ENCODE measurements at places on chromosomes 3 and 15.

- no peak for DNase-seq
These were observed 53.1 kb upstream of the ARNT2 start for GRCh38 chr15:80350941-80351610.

DNA sequence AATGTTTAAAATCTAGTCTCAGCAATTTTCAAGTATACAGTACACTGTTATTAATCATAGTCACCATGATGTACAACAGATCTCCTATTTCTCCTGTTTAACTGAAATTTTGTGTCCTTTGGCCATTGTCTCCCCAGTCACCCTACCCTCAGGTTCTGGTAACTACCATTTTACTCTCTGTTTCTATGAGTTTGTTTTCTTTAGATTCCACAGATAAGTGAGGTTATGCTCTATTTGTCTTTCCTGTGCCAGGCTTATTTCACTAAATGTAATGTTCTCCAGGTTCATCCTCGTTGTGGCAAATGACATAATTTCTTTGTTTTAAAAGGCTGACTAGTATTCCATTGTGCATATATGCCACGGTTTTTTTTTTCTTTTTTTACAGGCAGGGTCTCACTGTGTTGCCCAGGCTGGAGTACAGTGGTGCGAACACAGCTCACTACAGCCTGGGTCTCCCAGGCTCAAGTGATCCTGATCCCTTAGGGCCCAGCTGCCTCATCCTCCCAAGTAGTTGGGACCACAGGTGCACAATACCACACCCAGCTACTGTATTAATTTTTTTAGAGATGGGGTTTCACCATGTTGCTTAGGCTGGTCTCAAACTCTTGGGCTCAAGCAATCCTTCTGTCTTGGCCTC lies 50.0 kb downstream of the RAB7A start:
- DNase-seq: no peak

DNA sequence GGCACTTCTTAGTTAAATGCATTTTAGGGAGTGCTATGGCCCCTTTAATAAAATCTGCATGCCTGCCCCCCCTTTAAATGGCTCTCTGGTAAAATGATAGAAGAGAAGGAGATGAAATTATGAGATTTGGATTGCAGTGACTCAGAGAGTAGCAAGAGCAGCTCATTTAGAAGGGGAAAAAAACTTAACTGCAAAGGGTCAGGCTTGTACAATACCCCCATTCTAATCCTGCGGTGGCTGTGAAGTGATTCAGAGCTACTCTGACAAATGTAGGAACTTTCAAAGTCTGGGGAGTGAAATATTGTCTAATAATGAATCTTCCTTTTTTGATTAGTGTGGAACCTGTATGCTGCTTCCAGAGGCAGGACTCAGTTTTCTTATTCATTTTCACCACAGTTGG lies 44.1 kb upstream of the TBC1D23 start:
- no peak for DNase-seq

DNA sequence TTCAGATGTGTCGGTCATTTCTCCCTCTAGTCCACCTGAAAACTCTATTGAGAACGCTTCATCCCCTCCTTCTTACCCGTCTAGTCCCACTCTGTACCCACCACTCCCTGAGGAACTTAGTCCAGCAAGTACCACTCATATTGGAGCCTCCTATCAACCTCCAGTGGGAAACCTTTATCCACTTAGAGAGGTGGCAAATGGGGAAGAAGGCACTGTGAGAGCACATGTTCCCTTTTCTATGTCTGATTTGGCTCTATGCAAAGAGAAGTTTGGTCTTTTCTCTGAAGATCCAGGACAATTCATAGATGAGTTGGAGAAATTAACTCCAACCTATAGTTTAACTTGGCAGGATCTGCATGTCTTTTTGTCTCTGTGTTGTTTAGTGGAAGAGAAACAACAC lies 17.0 kb upstream of the RPN1 start:
- DNase-seq: no peak

DNA sequence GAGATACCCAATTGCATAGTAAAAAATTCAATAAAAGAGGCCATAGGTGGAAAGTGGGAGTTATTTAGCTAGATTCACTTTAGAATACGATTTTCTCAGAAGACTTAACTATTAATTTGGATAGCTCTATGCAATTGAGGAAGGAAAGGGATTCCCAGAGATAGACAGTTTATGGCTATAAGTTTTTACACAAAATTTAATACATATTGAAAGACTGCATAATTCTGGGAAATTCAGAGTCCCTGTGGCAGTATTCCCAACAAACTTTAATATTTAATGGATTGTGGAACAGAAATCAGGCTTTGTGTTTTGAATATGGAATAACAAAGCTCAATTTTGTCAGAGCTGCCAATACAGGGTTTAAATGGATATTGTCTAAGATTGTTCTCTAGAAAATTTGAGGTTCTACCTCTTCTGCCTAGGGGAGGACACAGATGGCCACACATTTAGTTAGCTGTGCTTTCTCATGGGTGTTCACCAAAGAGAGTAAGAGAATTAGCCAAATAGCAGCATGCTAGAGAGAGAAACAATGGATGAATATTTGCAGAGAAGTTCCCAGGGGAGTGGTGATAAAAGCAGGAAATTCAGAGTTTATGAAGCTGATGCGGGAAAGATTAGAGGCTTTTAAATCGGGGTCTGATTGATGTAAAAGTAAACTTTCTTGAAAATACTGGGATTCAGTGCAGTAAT lies 8.5 kb downstream of the ISL2 start:
- no peak for DNase-seq

GRCh38 chr3:173893066-173893465 lies 495.5 kb downstream of the NLGN1 start:
- peak; percentile 8 for DNase-seq

DNA sequence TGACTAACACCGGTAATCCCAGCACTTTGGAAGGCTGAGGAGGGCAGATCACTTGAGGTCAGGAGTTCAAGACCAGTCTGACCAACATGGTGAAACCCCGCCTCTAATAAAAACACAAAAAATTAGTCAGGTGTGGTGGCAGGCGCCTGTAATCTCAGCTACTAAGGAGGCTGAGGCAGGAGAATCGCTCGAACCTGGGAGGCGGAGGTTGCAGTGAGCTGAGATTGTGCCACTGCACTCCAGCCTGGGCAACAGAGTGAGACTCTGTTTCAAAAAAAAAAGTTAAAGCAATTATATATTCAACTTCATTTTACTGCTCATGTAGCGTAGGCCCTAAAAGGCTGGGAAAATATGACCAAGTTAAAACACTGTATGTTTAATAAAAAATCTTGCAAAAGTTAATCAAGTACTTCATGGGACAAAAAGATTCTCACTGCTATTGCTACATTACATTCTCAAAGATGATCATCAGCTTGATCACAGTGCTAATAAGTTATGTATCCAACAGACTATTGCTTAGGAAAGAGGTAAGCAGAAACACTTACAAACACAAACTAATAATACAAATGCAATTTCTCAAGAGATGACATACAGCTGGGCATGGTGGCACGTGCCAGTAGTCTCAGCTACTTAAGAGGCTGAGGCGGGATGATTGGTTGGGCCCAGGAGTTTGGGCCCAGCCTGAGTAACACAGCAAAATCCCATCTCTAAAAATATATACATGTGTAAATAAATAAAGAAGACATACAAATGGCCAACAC lies 2.7 kb downstream of the COPS2 start:
- no peak for DNase-seq

GRCh38 chr15:78662028-78662427 lies 21.0 kb upstream of the CHRNB4 start:
- DNase-seq: no peak

GRCh38 chr15:48796930-48797329 lies 13.9 kb downstream of the CEP152 start:
- no peak for DNase-seq

DNA sequence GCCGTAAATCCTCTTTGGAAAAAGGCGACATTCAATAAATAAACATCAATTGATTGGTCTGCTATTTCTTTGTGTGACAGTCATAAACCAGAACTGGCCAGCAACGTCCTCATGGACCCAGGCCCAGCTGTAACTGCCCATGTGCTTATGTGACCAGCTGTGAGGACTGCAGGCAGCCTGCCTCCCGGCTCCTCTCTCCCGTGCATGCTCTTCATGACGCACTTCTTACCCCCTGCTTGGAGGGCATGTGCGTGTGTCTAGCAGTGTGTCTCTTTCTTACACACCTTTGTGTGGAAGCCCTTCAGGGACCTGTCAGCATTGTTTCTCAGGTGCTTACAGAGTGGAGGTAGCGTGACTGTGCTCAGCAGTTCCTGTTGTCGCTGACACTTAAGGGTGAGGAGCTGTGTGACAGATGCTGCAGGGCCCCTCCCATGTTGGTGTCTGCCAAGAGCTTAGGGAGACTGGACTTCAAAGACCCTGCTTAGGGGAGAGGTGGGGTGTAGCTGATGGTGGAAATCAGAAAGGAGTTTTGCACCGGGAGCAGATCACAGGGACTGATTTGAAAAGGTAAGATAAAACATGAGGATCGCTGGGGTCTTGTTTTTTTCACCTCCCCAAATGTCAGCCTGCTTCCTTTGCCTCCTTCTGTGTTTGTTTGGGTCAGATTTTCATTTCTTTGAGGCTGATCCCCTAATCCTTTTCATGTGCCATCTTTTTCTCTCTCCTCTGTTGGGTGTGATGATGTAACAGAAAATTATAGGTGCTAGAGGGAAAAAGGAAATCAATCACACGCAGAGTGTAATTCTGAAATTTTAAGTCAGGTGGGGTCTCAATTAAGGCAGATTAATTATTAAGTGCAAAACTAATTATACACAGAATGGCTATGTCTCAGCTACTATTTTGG lies 2.1 kb downstream of the PODXL2 start:
- no peak for DNase-seq

- no peak for DNase-seq
These were observed 54.2 kb upstream of the SPATA12 start for GRCh38 chr3:57006179-57006657.

- no peak for DNase-seq
These were observed 84.6 kb upstream of the MYZAP start for GRCh38 chr15:57507111-57507510.

- no peak for DNase-seq
These were observed 227.5 kb upstream of the IGF1R start for GRCh38 chr15:98420837-98421236.

- no peak for DNase-seq
These were observed 4.3 kb upstream of the SUCNR1 start for GRCh38 chr3:151869181-151869580.

- DNase-seq: no peak
These were observed 28.1 kb downstream of the CCNL1 start for GRCh38 chr3:157131861-157132260.

DNA sequence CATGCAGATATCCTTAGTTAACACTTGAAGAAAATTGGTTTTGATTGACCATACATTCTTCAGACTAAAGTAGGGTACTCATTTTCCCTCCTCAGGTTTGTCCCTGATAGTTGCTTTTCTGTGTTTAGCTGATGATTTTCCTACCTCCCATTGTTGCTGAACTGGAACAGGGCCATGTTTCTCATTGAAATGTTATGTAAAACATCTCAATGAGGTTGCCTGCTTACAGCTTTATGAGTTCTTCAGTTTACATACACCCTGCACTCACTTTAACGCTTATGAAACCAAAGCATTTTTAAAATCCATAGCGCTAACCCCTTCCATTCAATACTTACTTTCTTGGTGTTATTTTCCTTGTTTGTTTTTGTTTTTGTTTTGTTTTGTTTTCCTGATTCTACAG lies 61.9 kb downstream of the HMG20A start:
- DNase-seq: peak; percentile 19

- DNase-seq: no peak
These were observed 125.4 kb downstream of the AGBL1 start for GRCh38 chr15:86205096-86205495.

GRCh38 chr3:101988596-101988995 lies 139.3 kb downstream of the NFKBIZ start:
- no peak for DNase-seq

- no peak for DNase-seq
These were observed 24.6 kb downstream of the EBLN2 start for GRCh38 chr3:73086071-73086494.

All from NCI-H1105 (cell line).